ENCODE measurements at places on chromosomes 4 and X.

- DNase-seq: no peak
These were observed 1898.4 kb downstream of the STIM2 start for GRCh38 chr4:28759064-28759463.

- no peak for DNase-seq
These were observed 8.4 kb downstream of the BEND4 start for GRCh38 chr4:42144028-42144427.

GRCh38 chr4:41205130-41205529 is 9.2 kb downstream of the APBB2 start:
- DNase-seq: no peak

DNA sequence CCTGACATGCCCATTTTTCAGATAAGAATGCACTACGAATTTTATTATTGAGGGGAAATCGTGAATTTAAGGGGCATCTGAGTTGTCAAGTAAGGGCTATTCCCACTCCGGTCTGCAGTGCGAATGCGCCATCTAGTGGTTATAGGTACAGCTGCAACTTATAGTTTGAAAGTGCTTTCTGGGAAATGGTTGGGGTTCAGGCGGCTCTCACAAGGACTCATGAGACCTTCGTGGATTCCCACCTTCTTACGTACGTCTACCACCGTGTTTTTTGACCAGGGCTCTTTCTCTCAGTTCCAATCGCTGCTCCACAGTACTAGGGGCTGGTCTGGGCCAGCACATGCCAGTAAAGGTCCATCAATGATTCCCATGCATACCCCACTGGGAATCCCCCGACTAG is 12.3 kb downstream of the MSL3 start:
- peak; percentile 26 for DNase-seq

DNA sequence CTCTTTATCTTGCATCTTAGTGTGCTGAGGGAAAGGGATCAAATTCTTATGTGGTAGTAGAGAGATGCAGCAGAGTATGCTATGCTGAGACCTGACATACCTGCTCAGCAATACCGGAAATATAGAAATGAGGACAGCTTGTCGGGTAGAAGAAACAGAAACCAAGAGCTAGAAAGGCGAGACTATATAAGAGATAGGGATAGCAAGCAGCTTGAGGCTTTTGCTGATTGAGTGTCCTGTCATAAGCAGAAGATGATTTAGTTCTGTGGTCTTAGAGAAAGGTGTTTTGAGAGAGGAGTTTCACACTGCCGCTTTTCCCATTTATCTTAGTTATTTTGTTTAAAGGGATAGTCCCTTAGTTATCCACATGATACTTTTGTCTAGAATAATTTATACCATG is 31.7 kb downstream of the USP9X start:
- no peak for DNase-seq

- no peak for DNase-seq
These were observed 58.0 kb downstream of the CLOCK start for GRCh38 chr4:55488716-55489115.

- no peak for DNase-seq
These were observed 1.9 kb downstream of the TLR7 start for GRCh38 chrX:12868747-12869146.

DNA sequence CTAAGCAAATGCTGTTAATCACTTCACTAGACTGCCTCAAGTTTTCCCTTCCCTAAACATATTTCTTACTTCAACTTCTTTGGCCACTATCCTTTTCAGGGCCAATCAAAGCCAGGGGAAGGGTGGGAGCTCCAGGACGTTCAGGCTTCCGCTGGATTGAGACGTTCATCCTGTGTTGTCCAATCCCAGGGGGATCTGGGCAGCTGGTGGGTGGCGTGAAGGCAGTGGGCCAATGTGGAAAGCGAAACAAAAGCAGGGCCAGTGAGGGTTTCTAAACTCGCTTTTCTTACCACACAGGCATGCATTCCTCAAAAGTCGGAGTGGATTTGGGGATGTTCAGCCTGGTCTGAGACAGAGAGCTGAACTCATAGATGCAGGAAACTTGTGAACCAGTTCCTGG is 7.6 kb downstream of the CXCL13 start:
- no peak for DNase-seq

GRCh38 chr4:48683784-48684666 is 96.1 kb downstream of the FRYL start:
- no peak for DNase-seq

GRCh38 chr4:132384709-132385108 is 764.4 kb upstream of the PCDH10 start:
- DNase-seq: no peak
